B cell (primary cell): ENCODE measurements at places on chromosomes 6 and 20.

- no peak overlapping the region for H3K27ac ChIP-seq
- no peaks in the 10 kb centered on the region for H3K27me3 ChIP-seq
- no peaks in the 10 kb centered on the region for H3K36me3 ChIP-seq
- no peak for DNase-seq
- H3K4me1 ChIP-seq = no peaks in the 10 kb centered on the region
Measured at GRCh38 chr6:109139109-109139508, 43.8 kb downstream of the CEP57L1 start.

- no peak overlapping the region for H3K4me3 ChIP-seq
- H3K27ac ChIP-seq = no peak overlapping the region
- no peaks in the 10 kb centered on the region for H3K27me3 ChIP-seq
Measured at GRCh38 chr6:52560462-52560861, 16.4 kb downstream of the TRAM2 start.

DNA sequence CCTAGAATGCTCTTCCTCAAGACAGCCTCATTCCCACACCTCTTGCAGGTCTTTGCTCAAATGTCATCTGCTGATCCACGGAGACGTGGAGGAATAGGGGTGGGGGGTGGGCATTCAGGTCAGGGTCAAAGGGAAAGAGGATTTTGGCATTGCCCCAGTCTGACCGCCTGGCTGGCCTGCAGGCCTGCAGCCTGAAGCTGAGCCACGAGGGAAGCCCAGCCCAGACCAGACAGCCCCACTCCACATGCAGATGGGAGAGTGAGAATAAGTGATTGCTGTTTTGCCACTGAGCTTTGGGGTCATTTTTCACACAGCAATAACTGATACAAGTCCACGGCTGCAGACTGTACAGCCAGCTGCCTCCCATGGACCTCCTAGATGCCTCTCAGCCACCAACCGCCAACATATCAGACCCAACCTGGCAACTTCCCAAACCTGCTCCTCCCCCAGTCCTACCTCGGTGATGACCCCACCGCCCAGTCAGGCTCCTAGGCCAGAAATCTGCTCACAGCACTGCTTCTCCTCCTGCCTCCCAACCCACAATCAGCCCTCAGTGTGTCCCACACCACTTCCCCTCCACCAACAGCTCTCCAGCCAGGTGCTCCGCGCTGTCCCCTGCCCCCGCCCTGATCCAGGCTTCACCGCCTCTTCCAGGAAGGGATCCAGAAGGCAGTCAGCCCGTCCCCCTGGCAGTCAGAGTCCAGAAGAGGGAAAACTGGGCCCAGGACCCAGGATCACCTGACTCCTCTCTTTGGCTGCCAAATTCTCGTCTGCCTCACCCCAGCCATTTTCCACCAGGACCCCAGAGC lies 14.0 kb downstream of the KIAA1755 start:
- H3K27ac ChIP-seq = no peak overlapping the region
- H3K4me1 ChIP-seq = no peaks in the 10 kb centered on the region

- no peak overlapping the region for H3K4me3 ChIP-seq
- no peak for DNase-seq
- no peaks in the 10 kb centered on the region for H3K4me1 ChIP-seq
Measured at GRCh38 chr20:57882451-57883161, 172.8 kb upstream of the PMEPA1 start.

DNA sequence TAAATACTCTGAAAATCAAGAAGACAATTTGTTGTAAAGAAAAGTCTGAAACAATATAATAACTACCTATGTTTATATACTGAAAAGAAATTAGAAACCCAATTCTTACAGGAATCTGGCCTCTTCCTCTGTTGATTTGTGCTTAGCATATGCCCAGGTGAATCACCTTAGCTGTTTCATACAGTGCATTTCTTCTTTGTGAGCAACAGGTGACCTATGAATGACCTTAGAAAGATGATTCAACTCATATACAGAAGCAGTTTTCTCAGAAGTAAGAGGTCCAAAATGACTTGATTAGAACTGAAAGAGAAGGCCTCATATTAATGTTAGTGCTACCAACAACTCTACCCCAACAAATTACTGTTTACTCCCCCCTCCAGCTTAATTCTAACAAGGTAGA lies 419.5 kb upstream of the ID4 start:
- no peak overlapping the region for H3K4me3 ChIP-seq
- no peak for DNase-seq
- H3K27ac ChIP-seq = no peak overlapping the region
- H3K27me3 ChIP-seq = no peaks in the 10 kb centered on the region

GRCh38 chr20:31496761-31497295 lies 17.4 kb upstream of the HM13 start:
- H3K4me3 ChIP-seq = no peak overlapping the region
- H3K27ac ChIP-seq = no peak overlapping the region
- peaks cover 4% of the 10 kb centered on the region for H3K27me3 ChIP-seq
- H3K4me1 ChIP-seq = no peaks in the 10 kb centered on the region
- DNase-seq = no peak

DNA sequence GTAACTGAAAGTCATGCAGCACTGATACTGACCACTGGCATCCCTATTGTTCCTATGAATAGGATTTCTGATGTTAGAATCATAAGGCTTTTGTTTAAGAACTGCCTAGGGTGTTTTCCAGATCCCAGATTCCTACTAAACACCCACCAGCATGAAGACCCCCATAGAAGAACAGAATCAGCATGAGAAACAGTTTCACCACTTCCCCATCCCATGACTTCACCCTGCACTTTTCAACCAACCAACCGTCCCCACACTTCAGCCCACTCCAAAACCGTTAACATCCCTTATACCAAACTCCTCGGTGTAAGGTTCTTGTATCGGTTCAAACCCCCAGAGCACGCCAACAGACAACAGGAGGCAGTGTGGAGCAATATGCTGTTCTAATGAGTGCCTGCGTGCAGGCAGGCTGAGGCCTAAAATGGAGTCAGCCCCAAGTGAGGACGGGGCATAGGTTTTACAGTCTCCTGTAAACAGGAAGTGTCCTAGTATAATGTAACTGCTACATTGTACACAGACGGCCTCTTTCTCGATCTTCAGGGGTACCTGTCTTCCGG lies 11.4 kb upstream of the SSTR4 start:
- H3K4me3 ChIP-seq = no peak overlapping the region
- DNase-seq = no peak
- H3K27ac ChIP-seq = no peak overlapping the region
- H3K4me1 ChIP-seq = no peaks in the 10 kb centered on the region

DNA sequence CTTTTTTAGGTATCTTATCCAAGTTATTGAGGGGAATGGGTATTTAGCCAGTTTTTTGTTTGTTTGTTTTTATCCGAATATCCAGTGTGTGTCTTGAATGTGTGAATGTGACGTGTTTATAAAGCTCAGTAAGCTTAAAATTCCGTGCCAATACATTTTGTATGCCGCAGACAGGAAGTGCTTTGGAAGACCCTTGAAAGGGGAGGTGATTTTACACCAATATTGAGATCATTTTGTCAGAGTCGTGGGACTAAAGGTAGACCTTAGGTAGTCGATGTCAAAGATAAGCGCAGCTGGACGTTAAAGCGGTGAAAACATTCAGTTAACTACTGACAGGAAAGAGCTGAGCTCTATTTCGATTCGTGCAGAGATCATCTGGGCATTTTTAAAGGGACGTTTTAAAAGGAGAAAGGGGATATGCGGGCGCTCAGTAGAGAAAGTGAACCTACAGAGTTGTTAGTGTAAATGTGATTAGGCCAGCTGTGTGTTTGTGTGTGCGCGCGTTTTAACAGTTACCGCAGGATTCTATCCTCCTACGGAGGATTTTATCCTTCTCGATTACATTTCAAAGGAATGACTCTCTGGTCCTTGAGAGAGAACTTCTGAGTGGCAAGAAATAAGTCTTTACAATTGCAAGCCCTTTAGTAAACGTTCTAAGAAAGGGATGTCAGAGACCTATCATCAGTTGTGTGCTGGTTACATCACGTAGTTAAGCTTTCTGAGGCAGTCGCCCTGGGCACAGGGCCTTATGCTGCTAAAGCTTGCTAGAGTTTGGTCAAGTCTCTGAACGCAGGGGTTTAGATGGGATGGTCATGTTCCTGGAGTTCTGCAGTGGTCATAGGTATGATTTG lies 625 bp upstream of the ECHDC1 start:
- peak overlapping the region; percentile 77 for H3K27ac ChIP-seq
- H3K27me3 ChIP-seq = no peaks in the 10 kb centered on the region
- H3K4me1 ChIP-seq = peaks cover 42% of the 10 kb centered on the region
- no peak for DNase-seq

- peaks cover 64% of the 10 kb centered on the region for H3K4me1 ChIP-seq
- no peak overlapping the region for H3K4me3 ChIP-seq
- H3K27me3 ChIP-seq = no peaks in the 10 kb centered on the region
- no peak for DNase-seq
- H3K27ac ChIP-seq = no peak overlapping the region
Measured at GRCh38 chr6:156884306-156884705, 107.1 kb downstream of the ARID1B start.

DNA sequence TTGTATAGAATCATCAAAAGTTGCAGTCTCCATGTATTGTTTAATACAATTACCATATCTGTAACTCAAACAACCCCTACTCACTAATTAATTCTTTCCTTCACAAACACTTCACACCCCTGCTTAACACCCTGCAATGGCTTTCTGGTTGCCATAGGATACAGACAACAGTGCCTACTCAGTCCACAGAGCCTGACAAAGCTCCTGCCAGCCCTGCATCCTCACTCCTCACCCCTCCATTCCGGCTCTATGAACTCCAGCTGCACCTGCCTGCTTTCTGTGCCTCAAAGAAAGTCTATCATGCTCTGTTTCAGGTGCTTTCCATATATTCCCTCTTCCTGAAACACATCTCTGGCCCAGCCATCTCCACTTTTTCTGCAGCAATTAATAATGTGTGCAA lies 253.4 kb downstream of the HACE1 start:
- no peaks in the 10 kb centered on the region for H3K27me3 ChIP-seq
- no peaks in the 10 kb centered on the region for H3K4me1 ChIP-seq
- no peaks in the 10 kb centered on the region for H3K36me3 ChIP-seq
- H3K27ac ChIP-seq = no peak overlapping the region
- no peak for DNase-seq

DNA sequence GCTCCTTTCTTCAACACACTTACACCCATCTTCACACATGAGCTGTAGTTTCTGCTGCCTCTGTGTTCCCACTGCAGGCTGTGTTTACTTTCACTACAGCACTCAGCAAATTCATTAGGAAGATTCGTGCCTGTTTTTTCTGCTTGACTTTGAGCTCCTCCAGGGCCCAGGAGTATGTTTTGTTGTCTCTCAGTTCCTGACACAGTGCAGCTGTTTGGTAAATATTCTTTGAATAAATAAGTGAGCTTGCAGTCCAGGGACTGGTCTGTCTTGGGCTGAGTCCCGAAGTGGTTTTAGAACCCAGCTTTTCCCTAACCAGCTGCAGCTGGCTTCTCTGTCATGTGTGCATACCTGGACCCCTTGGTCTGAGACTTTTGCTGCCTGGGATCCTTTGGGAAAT lies 46.6 kb upstream of the CCN6 start:
- DNase-seq = no peak
- H3K4me1 ChIP-seq = no peaks in the 10 kb centered on the region
- H3K4me3 ChIP-seq = no peak overlapping the region
- no peaks in the 10 kb centered on the region for H3K27me3 ChIP-seq

GRCh38 chr6:40506954-40507353 lies 80.2 kb downstream of the LRFN2 start:
- H3K27me3 ChIP-seq = no peaks in the 10 kb centered on the region
- no peak overlapping the region for H3K4me3 ChIP-seq

- no peak overlapping the region for H3K4me3 ChIP-seq
- DNase-seq = peak; percentile 78
- H3K27me3 ChIP-seq = no peaks in the 10 kb centered on the region
- H3K27ac ChIP-seq = no peak overlapping the region
- peaks cover 12% of the 10 kb centered on the region for H3K4me1 ChIP-seq
- no peaks in the 10 kb centered on the region for H3K36me3 ChIP-seq
Measured at GRCh38 chr20:39048000-39048696, 86.0 kb downstream of the DHX35 start.
